ENCODE measurements at places on chromosomes 5 and 9.

DNA sequence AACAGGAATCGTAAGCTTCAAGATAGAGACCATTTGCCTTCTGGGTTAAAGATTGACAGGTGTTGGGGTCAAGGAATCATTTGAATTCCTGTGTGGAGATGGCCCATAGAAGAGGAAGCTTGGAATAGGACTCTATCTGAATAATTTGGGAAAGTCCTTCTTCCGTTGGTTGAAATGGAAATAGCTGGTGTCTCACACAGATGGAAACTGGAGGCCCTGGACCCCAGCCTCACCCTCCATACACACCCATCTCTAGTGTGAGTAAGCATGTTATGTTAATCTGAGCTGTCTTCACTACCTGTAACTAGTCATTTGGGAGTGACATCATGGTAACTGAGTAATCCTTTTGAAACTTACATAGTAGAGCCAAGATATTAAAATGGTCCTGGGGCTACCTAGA, 184.4 kb downstream of the CD180 start:
- no peak for DNase-seq

DNA sequence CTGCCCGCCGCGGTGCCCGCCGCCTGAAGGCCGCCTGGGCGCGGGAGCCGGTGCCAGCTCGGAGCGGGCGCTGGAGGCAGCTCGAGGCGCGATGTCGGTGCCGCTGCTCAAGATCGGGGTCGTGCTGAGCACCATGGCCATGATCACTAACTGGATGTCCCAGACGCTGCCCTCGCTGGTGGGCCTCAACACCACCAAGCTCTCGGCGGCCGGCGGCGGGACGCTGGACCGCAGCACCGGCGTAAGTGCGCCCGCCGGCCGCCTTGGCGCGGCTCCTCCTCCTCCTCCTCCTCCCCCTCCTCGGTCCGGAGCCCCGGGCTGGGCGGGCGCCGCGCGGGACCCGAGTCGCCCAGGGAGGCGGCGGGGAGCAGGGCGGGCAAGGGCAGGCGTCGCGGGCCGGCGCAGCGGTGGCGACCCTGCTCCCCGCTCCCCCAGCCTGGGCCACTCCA, 455 bp downstream of the OLFM1 start:
- no peak for DNase-seq

DNA sequence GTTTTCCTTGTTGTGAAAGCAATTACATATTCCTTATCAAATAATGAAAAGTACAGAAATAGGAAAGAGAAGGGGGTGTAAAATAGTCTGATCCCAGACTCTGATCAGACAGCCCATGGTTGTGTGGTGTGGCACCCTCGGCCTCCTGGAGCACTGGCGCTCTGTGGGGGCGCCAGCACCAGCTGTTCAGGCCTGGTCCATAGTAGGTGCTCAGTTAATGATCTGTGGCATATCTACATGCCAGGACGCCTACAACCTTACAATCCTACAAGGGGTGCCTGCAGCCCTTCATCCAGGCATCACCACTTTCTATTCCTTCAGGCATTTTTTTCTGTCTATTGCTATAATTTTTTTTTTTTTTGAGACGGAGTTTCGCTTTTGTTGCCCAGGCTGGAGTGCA, 16.6 kb downstream of the MIGA2 start:
- DNase-seq = no peak

- DNase-seq = no peak
Measured at GRCh38 chr5:9192266-9192665, 353.6 kb downstream of the SEMA5A start.

DNA sequence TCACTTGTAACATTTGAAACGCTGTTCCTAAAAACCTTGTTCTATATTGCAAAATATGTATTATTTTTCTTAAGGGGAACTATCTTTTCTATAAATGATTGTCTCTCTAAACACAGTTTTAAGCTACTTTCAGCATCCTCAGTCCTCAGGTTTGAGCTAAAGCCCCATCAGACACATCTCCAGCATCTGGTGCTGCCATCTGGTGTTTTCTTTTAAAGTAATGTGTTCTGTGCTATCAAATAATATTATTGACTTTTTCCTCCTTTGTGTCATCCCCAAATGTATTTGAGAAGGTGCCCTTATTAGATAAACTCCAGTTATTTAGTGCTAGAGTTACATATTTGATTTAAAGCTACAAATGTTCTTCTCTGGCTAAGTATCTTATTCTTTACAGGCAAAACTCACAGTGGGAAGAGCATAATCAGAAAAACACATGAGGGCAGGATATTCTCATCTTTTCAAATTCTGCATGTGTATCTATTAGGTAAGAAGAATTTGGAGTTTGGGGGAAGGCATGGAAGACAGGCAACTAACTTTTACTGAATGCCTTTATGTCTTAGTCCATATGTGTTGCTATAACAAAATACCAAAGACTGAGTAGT, 27.5 kb downstream of the ZNF474 start:
- DNase-seq = no peak

DNA sequence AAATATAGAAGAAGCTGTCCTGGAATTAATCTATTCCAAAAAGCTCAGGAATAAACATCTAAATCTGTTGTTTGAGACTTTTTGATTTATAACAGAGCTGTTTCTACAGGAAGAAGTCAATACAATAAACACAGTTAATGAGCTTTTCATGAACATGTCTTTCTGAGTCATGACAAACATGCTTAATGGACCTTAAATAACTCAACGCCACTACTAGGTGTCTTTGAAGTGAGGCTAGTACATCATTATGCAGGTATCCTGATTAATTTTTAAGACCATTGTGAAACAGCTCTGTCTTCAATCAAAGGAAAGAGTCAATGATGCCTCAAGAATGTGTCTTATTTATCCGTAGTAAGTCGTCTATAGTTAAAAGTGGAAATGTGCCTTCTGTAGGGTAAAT, 131.6 kb downstream of the GABRB2 start:
- no peak for DNase-seq

DNA sequence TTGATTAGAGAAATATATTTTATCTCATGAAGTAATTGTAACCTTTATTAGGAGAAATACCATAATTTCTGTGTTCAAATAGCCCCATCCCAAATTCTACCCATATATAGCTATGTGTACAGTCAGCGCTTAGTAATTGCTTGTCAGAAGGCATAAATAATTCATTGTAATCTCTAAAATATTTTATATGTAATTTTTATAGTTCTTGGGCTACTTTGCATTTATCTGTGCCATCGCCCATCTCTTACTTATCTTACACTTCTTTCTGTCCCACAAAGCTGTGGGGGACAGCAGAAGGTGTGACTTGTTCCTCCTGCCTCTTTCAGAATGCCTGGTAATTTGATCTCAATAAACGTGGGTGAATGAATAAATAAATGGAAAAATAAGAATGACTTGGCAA, 5.5 kb downstream of the ADAMTSL1 start:
- DNase-seq = no peak

- DNase-seq = no peak
Measured at GRCh38 chr5:124631874-124632550, 114.4 kb downstream of the ZNF608 start.

DNA sequence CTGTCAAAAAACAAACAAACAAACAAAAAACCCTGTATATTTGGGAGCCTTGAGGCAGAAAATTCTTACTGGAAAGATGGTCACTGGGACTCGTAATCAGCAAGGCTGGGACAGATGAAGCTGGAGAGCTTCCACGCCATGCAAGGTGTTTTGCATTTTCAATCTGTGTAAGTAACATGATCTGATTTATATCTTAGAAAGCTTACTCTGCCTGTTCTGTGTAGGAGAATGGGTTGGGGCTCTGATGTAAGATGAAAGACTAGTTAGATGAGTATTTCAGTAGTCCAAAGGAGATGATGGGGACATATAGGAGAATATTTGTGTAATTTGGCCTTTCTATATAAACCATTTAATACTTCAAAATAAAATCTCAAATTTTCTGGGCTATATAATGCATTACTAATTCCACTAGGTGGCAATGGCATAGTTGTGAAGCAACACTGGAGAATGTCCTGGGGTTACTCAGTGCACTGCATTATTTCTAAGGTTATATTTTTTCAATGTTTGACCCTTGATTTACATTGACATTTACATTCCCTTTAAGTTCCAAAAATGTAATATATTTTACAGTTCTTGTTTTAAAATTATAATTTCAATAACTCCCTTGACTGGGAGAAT, 21.9 kb upstream of the FSD1L start:
- no peak for DNase-seq

DNA sequence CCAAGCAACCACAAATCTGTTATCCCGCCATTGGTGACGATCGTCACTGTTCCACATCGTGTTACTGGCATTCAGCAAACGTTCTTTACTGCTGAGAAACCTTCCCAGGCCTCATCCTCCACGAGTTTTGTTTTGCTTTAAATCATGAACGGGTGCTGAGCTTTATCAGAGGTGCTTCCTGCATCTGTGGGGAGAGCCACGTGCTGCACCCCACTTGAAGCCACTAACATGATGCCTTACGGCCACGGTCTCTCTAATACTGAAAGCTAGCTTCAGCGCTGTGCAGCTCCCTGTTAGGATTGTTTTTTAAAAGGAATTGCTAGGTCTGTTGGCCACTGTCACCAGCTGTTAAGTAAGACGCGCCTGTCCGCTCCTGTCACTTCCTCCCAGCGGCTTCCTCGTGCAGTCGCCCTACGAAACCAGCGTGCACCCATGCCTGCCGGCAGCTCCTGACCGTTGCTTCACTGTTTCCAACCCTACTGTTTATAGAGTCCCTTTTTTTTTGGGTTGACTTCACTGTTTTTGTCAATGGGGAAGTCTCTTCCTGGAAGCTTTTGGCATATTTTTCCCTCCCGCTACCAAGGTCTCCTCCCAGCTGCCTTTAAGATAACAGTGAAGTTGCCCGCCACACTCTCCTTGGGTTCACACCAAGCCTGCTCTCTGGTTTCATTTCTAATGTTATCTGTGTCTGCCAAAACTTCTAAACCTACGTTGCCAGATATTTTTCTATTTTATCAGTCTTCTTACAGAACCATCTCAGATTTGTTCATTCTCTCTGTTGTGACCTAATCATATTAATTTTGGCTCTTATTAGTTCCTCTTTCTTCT, 20.3 kb downstream of the LPCAT1 start:
- no peak for DNase-seq

DNA sequence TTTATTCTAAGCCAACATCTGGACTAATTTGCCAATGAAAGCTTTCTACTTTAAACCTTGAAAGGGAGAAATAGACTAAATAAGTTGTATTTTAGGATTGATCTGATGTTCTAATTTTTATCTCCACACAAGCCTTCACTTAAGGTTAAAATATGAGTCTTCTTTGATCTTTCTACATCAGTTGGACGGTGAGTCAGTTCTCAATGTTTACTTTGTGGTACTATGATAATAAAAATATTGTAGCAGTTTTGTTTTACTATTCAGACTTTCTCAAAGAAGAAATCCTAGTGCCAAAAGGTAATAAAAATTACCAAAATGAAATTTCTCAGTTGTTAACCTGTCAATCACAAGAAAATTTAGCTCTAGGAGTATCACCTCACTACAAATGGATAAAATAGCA, 203.5 kb upstream of the RGMB start:
- no peak for DNase-seq

GRCh38 chr9:136395345-136396218, 4.4 kb downstream of the SNAPC4 start:
- DNase-seq = no peak

DNA sequence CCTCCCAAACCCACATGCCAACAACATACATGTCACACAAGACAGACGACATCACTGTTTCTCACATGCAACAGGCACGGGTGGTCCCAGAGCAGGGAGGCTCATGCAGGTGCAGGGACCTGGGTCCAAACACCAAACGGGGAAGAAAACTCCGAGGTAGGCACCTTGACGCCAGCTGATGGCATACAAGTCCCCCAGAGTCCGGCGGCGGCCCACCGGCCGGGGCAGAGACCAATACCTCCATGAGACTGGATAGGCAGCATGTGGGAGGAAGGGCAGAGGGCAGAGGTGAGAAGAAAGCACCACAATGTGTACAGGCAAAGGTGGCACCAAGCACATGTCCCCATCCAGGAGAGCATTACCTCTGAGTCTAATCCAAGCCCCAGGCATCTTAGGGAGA, 73.0 kb upstream of the UBTD2 start:
- DNase-seq = no peak

GRCh38 chr5:428754-429452, 14.1 kb upstream of the EXOC3 start:
- DNase-seq = peak; percentile 57

DNA sequence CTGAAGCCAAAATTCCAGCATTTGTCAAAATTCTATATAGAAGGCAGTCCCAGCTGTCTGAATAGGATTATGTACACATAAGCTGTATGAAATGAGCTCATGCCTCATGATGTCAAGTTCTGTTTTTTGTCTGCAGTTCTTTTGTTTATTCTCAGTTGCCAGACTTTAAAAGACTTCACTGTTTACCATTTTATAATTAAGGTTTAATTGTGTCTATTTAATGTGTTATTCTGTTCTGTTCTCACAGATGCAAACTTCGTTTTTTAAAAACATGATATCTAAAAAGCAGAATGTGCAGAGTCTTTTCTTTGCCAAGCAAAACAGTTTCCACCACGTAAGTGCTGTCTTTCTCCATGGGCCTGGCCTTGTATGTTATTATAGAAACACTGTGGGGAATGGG, 31.1 kb downstream of the ERAP1 start:
- DNase-seq = no peak

- DNase-seq = peak; percentile 88
Measured at GRCh38 chr5:68239487-68239886, 23.9 kb downstream of the PIK3R1 start.

GRCh38 chr9:115378241-115378640, 260.3 kb upstream of the TNC start:
- no peak for DNase-seq

DNA sequence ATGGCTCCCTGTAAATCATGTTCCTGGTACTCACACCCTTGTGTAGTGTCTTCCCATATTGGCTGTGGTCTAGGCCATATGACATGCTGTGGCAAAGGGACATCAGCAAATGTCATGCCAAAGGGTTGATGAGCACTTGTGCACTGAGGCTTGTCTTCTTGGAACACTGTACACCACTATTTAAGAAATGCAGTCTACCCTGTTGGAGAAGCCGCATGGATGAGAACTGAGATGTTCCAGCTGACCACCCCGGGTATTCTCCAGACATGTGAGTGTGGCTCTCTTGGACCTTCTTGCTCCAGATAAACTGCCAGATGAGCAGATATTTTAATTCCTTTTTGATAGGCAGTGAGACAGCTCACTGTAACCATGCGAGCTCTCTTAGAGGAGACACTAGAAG, 20.5 kb upstream of the NPR3 start:
- no peak for DNase-seq

GRCh38 chr9:101126556-101126955, 98.0 kb downstream of the PLPPR1 start:
- no peak for DNase-seq

DNA sequence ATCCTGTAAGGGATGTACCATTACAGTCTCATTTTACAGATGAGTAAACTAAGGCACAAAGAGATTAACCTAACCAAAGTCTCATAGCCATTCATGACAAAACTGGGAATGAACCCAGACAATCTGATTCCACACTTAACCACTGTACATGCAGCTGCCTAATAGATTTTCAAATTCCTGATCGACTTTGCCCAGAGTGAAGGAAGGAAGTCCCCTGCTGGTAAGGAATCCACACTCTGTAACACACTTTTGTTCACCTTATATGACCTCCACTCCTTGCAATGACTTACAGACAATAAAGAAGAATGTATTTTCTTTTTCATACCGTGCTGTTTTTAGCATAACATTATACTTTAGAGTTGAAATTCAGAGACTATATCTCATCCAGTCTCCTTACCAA, 31.3 kb upstream of the PLPP6 start:
- DNase-seq = no peak

- DNase-seq = no peak
Measured at GRCh38 chr5:127925916-127926315, 157.7 kb upstream of the SLC12A2 start.

Data from activated effector memory CD4-positive, alpha-beta T cell treated with anti-CD3 and anti-CD28 coated beads, Interleukin-2, amount 50 U/mL, for 16 hours (primary cell).